ENCODE measurements at places on chromosomes 4 and X.

GRCh38 chrX:108641589-108642272, 94.6 kb downstream of the IRS4 start:
- no peak for DNase-seq

GRCh38 chrX:41720125-41720779, 3.7 kb upstream of the GPR82 start:
- DNase-seq: peak; percentile 36

DNA sequence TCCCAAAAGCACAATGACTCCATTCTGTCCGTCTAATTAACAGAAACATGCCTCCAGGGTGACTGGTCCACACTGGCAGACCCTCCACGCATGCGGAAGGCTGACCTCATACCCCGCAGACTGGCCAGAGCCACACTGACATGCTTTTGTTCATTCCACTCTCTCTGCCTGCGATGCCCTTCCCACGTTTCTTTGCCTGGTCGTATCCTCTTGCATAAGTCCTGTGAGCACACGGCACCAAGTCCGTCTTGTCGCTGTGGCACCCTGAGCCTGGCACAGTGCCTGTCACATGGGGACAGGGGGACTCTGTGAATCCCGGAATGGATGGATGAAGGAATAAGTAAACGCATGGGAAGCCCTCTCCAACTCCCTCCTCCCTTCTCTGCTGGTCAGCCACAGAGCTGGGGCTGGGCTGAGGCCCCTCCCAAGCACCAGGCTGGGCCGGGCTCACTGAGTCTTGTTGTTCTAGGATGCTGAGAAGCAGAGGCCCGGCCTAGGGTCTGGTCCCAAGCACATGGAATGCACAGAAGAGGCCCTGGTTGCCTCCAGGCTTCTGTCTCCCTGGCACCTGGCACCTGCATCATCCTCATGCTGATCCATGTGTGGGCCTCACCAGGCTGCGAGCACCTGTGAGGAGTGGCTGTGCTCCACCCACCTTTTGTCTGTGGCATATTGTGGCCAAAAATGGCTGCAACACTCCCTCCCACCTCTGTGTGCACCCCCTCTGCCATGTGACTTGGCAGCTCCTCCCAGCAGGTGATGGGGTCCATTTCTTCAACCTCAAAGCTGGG, 38.9 kb upstream of the C4orf50 start:
- DNase-seq: no peak

DNA sequence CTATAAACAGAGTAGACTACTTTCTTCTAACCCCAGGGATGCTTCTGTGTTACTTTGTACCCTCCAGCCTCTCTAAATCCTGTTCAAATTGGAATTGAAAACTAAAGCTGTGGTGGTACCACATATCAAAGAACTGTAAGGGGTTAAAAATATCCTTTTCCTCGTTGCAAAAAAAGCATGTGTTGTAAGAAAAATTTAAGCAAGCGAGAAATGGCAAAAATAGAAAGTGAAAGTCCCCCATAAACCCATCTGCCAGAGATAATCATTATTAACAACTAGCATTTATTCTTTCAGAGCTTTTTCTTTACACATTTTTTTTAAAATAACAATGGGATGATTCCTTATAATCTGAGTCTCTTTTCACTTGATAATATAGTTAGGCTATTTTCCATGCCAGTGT, 40.6 kb downstream of the TMEM164 start:
- DNase-seq: no peak
